ENCODE measurements at places on chromosomes 5 and 9.

GRCh38 chr5:42514754-42515153, 91.5 kb downstream of the GHR start:
- DNase-seq: peak; percentile 44

GRCh38 chr5:139882961-139883539, 87.4 kb downstream of the PSD2 start:
- DNase-seq: no peak

DNA sequence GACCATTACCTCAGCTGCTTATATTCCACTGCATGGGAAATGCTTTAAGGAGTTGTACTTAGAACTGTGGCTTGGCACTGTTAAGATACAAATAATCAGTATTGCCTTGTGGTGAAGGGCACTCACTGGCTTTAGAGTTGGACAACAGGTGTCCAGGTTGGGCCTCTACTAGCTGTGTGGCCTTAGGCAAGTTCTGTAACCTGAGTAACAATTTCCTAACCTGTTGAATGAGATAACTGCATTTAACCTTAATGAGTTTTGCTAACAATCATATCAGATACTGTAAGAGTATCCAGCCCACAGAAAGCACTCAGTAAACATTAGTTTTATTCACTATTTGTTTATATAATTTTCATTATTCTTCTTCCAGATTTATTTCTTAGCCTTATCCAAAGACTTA, 17.2 kb upstream of the HK3 start:
- no peak for DNase-seq

DNA sequence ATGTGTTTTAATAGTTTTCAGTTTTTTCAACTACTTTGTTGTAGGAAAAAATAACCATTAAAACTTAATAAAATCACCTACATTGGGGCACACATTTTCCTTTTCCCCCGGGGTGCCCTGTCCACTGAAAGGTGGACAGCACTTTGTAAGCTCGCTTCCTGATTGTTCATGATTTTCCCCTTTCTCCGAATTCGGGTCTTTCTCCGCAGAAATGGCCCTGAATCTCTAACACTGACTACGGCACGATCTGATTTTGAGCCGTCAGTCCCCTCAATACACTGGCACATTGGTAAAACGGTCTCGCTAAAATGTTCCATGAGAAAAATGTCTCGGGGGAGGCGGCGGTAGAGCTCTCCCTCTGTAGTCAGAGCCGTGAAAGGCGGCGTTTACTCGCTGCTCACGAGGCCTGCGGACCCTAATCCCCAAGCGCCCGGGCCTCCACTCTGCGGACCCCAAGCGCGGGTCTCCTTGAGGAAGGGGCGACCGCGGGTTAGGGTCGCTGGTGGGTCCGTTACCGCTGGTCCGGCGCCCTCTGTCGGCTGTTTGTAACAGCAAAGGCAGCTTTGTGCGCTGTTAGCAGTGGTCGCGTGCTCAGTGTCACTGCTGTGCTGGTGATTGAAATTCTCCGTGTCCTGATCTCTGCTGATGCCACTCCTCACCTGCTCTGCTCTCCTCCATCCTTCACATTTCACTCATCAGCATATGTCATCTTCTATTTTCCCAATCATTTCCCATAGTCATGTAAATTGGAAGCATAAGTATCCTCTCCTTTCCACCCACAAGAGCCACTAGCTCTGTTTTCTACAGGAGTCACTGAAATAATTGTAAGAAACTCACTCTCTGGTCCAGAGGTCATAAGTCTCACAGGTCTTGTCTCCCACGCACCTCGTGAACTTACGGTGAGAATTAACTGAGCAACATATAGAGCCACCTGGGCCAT, 10.8 kb upstream of the IFNA2 start:
- DNase-seq: peak; percentile 74

DNA sequence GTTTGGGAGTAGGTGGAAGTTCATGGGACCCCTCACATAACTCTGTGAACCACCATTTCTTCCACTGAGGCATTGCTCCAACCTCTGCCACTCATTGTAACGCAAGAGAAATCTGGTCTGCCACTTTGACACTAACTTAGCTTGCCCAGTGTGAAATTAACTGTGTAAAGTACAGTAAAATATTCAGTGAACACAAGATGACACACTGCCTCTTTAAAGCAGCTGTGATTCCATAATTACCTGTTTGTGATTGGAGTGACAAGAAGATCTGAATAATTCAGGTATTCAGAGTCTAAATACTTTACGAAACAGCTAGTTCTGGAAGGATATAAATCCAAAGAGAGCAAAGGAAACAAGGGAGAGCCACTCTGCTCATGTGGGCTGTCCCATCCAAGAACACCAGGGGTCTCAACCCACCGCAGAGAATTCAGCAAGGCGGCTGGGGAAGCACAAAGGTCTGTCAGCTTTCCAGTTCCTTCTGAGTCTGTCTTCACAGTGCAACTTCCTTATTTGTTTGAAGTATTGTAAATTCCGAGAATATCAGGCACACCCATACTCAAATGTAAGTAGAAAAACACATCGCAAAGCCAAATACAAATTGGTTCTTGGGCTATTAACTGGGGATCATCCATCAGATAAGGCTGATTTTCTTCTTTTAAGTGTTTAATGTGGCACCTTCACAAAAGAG, 86.9 kb downstream of the GNAQ start:
- DNase-seq: peak; percentile 18

DNA sequence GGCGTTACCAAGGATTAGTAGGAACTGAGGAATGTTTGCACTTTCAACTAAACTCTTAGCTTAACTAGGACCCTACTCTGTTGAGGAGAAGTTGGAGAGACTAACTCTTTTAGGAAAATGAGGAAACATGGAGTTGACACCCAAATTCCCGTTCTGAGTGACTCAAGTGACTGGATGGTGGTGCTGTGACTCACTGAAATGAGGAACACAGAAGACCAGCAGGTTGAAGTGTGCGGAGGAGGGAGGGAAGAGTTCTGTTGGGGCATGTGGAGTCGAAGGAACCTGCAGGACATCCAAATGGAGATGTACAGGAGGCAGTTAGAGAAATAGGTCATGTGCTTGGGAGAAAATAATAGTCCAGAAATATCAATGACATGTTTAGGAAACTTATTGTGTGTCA, 8.2 kb downstream of the HEXB start:
- no peak for DNase-seq

DNA sequence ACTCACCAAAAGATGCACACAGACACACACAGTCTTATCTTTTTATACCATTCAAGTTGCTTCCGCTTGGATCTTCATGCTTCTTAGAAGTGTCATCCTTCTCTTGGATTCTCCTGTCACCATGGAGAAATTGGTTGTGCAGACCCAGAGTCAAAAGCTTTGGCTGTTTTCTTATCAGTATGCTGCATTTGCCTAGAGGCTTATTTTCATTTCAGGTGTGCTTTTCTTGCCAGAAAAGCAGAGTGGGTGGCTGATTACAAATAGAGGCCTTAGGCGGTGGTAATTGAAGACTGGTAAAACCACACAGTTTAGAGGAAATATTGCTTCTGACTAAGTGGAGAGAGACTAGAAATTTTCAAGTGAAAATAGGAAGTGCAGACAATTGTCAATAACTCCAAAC, 70.2 kb upstream of the TLE4 start:
- no peak for DNase-seq

DNA sequence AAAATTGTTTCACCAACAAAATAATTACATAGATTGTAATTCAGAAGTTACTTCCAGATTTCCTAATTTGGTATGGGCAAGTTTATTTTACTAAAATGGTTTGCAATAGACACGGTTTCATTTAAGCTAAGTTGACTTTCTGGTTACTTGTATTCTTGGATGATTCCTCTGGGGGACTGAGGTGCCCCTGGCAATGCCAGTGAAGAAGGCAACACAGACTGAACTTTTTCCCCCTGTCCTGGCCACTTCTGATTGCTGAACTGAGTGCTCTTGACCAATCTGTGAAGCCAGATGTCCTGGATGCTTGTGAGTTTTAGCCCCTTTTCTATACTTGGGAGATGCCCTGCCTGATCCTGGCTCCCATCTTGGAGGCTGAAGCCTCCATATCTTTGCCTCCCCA, 66.3 kb upstream of the FANCC start:
- DNase-seq: no peak

- DNase-seq: no peak
Measured at GRCh38 chr9:105320568-105320967, 76.1 kb downstream of the SLC44A1 start.

GRCh38 chr9:32292611-32293010, 91.8 kb upstream of the ACO1 start:
- DNase-seq: no peak

- no peak for DNase-seq
Measured at GRCh38 chr9:127496974-127497373, 45.7 kb downstream of the LRSAM1 start.

- no peak for DNase-seq
Measured at GRCh38 chr5:82564963-82565362, 286.8 kb upstream of the RPS23 start.

DNA sequence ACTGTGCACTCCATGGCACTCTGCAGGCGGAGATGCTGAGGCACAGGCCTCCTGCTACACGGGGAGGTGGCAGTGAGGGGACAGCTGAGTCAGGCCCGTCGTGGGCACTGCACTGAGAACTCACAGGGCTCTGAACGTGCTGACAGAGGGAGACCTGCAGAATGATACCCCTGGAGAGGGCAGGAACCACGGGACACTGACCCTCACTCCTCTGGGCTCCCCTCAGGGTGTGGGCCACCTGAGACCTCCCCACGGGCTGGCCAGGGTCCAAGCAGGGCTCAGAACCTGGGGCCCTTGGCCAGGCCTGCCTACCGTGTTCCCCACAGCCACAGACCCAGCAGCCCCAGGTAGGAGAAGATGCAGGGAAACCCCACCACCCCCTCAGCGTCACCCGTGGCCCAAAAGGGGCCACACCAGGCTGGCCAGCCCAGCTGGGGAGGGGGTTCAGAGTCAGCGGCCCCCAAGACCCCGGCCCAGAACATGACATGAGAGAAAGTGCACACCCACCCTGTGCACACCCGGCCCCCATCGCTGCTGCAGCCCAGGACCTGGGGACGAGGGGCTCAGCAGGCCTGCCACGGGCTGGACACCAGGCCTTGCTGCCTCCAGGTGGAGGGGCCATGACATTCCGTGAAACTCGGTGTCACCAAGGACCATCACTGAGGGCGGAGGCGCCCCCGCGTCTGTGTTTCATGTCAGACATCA, 30.9 kb downstream of the GLT6D1 start:
- DNase-seq: peak; percentile 4

GRCh38 chr5:148790545-148791333, 35.7 kb upstream of the ADRB2 start:
- no peak for DNase-seq

DNA sequence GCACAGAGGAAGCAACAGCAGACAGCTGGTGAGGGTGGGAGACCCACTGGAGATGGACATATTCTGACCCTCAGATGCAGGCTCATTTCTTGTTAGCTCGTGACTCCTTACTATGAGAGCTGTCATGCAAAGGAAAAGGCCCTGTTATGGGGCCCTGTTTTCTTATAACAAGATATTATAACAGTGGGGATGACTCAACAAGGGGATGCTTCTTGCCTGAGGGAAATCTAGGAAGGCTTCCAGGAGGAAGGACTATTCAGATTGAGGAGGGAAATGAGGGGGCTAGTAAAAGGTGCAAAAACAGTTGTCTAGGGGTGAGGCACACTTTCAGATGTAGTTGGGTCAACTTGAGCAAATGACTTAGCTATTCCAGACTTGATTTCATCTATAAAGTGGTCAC, 83.0 kb downstream of the DAB2IP start:
- no peak for DNase-seq

DNA sequence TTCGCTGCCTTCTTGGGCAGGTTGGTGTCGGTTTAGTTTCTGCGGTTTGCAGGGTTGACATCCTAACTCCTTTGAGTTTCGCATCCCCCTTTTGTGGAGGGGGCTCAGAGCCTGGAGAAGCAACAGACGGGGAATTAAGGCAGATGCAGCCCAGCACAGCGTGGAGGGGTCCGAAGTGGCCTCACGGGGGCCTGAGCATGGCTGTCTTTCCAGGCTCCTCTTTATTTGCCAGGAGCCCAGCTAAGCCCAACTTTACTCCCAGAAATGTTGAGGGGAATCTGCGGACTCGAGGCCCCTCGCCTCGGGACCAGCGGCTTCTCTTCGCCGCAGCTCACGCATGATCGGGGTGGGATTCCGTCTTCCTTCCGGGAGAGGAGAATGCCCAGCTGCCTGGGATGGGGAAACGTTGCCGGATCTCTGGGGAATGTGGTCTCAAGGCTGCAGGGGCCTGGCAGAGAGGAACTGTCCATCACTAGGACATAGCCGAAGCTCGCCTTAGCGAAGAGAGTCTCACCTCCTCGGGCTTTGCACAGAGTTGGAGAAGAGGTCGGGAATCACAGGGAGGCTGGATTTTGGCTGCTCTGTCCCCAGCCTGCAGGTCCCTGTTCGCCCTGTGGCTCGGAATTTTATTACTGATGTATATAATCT, 1.3 kb downstream of the RAI14 start:
- peak; percentile 7 for DNase-seq

GRCh38 chr9:92608909-92609445, 61.0 kb downstream of the IPPK start:
- no peak for DNase-seq

GRCh38 chr5:133489632-133490031, 122.7 kb downstream of the FSTL4 start:
- peak; percentile 36 for DNase-seq

GRCh38 chr5:36870399-36871040, 6.0 kb upstream of the NIPBL start:
- peak; percentile 80 for DNase-seq

DNA sequence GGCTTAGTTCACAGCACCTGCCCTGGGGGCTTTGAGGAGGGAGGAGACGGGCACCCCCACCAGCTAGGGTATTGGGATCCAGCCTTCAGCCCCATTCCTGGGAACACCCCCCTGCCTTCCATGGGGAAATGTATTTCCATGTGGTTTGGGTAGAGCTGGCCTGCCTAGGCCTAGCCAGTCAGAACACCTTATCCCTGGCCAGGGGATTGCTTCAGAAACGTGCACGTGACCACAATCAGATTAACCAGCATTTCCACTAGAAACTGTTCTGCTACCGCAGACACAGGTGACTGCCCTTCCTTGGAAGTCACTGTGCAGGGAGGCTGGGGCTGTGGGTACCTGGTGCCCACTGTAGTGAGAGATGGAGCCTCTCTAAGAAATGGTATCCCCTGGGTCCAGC, 14.0 kb downstream of the BBLN start:
- no peak for DNase-seq

- DNase-seq: no peak
Measured at GRCh38 chr5:68554571-68555279, 339.2 kb downstream of the PIK3R1 start.

DNA sequence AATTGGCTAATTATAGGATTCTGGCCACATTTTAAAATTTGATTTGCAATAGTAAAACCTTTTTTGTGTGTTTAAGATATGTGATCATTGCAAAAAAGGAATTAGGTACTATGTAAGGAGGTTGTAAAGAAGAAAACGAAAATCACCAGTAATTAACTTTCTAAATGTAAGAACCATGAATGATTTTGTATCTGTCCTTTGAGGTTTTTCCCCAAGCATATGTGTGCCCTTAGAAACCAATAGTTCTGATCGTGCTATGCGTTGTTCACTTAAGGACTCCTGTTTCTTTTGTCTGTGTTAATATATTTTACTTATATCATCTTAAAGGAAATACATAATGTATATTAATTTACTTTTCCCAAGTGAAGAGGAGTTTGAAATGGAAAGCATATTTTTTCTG, 410.2 kb downstream of the PSAT1 start:
- no peak for DNase-seq
